ENCODE measurements at places on chromosomes 5 and 9. TPM values are rescaled to one million over a fixed set of nuclear protein-coding genes. Genes with fewer than 3 reads are reported as not detected.

The HAPLN1 gene
- total RNA-seq, result not detected

- no peak for DNase-seq
Measured at GRCh38 chr9:35085078-35085477, 5.3 kb upstream of the FANCG start.

DNA sequence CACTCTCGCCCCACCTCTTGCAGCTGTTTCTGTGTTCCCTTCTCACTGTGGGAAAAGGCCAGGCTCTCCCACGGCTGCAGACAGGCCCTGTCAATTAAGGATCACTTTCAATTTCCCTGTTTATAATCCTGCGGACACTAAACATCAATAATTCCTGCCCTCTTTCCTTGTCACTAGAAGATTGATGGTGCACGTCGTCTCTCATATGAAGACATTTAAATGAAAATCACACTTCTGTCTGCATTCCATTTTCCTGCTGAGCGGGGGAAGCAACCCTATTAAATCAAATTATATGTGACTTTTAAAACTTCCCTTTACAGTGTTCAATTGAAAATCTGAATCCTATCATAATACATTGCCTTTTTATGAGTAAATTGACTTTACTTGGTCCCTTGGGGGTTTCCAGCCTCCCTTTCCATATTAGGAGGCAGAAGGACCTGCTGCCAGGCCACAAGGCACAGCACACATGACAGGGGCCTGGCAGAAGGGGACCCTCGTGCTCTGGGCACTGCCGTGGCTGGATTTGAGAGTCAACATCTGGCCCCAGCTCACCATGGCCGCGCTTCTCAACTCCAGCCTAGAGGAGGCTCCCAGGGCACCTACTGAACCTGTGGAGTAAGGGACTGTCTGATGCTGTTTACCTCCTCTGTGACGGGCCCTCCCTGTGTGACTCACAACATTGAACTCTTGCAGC lies 311.0 kb upstream of the IRX4 start:
- DNase-seq, result no peak

The MYMK gene
- not detected for total RNA-seq

DNA sequence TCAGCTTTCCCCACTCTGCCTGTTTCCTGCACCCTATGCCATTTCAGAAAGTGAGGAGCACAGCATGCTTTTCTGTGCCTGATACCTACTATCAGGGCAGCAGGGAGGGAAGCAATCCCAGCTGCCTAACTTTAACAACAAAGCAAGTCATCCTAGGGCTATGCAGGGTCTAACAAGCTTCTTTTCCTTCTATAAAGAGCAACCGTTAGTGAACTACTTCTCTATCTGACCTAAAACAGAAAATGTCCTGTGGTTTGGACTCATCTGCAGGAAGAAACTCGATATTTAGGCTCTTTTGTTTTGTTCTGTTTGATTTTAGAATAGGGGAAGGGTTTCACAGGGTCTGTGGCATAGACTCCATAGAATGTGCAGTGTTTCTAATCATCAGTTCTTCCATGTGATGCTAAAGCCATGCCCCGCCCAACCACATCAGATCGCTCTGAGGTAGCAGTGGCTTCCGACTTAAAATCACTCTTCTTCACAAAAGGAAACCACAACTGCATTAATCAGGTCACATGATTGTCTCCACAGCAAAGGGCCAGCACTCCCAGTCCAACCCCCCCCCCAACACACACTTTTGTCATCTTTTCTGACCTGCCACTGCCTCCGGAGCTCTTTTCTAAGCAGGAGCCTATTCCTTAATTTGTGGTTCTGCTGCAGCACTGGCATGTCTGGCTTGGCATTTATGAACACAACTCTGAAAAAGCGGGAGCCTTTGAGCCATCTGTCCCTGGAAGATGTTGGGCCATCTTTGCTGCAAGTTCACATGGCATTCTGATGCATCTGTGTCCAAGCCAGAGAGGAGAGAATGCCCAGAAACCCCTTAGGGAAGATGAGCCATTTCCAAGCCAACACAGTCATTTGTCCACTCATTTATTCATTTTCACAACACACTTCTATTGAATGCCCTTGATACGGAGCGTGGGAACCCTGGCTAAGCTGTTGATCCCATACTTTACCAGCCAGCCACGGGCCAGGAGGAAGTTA lies 71.6 kb downstream of the CFAP90 start:
- DNase-seq, result no peak

- peak; percentile 49 for DNase-seq
Measured at GRCh38 chr5:132877938-132878337, 4.5 kb downstream of the LEAP2 start.

DNA sequence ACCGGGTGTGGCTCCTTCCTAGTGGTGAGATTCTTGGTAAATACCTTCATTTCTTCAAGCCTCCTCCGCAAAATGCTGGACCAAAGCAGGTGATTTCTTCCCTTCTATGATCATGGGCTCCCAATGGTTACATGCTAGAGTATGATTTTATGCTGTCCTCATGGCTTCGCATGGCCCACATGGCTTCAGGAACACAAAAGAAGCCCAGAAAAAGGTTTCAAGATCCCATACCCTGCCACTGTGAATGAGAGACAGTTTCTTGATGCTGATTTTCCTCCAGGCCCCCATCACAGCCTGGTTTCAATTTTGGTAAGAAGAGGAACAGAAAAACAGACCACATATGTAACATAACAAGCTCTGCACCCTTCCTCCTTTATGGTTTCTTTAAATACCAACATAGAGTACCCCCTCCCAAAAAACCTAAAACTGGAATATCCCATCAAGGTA lies 2.4 kb upstream of the RXFP3 start:
- DNase-seq, result no peak

DNA sequence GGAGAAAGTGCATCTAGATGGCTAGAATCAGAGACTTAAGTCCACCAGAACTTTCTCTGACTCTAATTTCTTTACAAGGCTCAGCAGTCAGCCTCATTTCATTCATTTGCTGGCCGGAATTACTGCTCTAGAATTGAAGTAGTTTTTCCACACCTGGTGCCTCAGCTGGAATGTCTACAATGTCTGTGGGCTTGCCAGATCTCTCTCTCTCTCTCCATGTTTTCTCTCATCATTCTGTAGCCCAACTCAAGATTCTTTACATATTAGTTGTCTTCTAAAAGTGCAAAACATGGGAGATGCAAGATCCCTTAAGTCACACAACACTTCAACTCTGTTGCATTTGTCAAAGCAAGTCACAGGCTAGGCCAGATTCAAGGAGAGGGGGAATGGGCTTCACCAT lies 103.9 kb upstream of the TAF11L2 start:
- no peak for DNase-seq

DNA sequence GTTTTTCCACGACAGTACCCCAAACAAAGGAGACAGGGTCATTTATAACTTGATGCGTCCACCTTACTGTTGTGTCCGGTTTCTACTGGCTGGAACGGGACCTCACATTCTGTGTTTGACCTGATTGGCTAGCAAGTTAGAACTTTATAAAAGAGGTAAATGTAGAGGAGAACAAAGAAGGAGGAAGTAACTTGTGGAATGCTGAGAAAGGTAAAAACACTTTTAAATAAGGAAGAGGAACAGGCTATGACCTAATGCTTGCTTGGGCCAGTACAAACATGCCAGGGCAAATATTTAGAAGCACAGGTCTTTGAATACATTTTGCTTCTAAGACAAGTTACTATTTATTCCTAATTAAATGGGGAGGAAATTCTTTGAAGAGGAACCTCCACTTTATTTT lies 251.6 kb downstream of the KIAA0825 start:
- no peak for DNase-seq

DNA sequence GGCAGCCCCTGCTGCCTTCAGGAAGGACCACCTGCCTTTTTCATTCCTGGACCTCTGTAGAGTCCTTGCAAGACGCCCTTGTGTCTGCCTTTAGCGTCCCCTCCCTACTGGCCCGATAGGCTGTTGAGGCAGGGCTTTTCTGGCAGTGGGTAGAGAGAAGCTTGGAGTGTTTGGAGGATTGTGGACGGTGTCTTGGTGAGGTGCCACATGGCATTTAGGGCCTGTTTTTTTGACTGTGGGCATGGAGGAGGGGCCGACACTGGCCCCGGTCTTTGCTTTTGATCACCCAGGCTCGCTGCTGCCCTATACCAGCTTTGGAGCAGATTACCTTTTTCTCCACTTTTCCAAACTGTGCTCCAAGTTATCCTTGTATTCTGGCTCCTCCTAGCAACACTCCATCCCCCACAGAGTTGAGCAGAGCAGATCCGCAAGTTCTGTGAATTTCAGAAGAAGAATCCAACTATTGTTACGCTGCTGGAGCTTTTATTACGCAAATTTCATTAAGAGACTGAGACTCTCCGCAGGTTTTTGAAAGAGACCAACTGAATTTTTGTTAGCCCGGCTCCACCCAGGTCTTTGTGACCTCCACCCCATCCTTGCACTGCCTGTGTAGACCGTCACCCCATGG lies 34.8 kb upstream of the PRDM12 start:
- DNase-seq, result no peak

DNA sequence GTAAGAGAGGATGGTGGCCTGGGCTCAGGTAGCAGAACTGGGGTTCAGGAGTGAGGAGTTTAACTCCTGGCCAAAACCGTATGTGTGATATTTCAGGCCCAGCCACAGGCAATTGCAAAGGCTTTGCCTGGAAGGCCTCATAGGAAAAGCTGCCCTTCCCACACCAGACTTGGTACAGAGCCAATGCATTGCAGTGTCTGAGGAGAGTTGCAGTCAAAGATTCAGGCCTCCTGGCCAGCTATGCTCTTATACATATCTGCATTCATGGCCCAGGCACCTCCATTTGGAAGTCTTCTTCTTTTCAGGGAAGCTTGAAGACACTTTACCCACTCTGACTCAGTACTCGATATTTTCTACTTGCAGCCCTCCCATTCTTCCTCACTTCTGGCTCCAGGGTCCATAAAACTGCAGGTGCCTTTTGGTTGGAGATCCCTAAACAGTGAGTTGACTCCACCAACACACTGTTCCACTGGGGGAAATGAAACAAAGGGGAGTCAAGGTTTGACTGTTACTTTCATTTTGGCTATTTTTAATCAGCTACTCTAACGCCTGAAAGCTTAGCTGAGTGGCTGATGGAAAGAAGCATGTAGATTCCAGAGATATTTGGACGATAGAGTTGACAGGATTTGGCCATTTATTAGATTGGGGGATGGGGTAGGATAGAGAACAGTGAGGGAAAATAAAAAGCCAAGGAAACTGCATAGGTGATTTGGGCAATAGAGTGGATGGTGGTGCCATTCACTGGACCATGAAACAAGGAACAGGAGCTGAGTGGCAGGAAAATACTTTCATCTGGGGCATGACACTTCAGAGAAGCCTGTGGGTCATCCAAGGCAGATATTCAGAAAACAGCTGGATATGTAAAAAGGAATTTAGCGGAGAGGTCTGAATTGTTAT lies 30.6 kb upstream of the IL33 start:
- DNase-seq, result peak; percentile 31

GRCh38 chr5:61603211-61603908 lies 271.3 kb downstream of the ZSWIM6 start:
- peak; percentile 36 for DNase-seq

GRCh38 chr5:137136991-137137632 lies 362.0 kb downstream of the SPOCK1 start:
- no peak for DNase-seq

DNA sequence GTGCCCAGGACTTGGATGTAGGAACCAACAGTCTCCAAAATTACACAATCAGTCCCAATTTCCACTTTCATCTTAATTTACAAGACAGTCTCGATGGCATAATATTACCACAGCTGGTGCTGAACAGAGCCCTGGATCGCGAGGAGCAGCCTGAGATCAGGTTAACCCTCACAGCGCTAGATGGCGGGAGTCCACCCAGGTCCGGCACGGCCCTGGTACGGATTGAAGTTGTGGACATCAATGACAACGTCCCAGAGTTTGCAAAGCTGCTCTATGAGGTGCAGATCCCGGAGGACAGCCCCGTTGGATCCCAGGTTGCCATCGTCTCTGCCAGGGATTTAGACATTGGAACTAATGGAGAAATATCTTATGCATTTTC lies 837 bp downstream of the PCDHB2 start:
- no peak for DNase-seq

The CLIC3 gene
- 1.9 TPM for total RNA-seq

The RGS3 gene
- 76.2 TPM for total RNA-seq

The CATSPER3 gene
- not detected for total RNA-seq

GRCh38 chr9:107281922-107282667 lies 984 bp upstream of the RAD23B start:
- no peak for DNase-seq

DNA sequence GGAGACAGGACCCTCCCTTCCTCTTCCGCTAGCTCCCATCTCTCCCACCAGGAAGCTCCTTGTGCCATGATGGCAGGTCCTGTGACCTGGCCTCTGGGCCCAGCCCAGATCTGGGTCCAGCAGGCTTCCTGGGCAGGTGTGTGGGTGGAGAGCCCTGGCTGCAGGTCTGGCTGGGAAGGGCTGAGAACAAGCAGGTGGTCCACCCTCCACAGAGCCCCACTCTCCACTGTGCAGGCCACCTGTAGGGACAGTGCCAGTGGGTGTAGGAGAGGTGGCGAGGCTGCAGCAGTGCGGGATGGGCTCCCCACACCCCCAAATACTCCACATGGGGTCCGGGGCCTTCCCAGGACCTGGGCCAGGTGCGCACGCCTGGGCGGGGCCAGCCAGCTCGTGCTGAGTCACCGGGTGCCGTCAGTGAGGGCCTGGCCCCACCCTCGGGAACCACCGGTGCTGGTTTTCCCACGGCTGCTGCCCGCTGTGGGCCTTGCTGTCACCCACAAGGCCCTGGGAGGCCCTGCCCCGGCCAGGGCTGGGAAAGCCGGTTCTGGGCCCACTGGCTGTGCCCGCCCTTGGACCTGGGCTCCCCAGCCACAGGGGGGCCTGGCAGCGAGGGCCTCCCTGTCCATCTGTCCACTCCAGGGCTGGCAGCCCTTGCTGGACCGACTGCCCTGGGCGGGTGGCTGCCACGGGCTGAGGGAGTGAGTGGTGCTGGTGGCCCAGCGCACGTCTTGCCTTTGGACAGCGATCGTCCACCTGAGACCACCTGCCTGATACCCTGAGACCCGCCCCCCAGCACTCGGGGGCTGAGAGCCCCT lies 9.3 kb upstream of the NRARP start:
- peak; percentile 52 for DNase-seq

DNA sequence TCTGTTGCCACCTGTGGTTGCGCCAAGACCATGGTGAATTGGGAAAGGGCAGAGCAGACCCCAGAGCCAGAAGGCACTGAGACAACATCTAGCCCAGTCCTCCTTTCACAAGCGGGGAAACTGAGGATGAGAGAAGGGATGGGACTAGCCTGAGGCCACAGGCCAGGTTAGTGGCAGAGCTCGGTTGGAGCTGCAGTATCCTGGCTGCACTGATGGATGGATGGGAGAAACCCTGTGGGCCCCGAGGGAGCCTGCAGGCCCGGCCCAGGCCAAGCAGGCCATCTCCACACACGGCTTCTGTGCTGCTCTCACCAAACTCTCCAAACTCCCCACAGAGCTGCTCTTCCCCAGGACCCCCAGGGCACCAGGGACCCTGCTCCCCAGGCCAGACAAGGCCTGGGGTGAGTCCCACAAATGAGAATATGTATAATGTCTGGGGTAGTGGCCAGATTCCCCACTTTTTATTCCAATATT lies 60.2 kb downstream of the TSTD2 start:
- no peak for DNase-seq

GRCh38 chr9:2159521-2160454 lies 144.6 kb downstream of the SMARCA2 start:
- DNase-seq, result no peak
